ENCODE measurements at places on chromosomes 6 and 20.

- DNase-seq: no peak
Observed at GRCh38 chr6:121442576-121442975, 7.1 kb downstream of the GJA1 start.

- DNase-seq: no peak
Observed at GRCh38 chr20:22442318-22442717, 142.1 kb downstream of the FOXA2 start.

GRCh38 chr6:142088858-142089216 is 43.9 kb upstream of the GJE1 start:
- peak; percentile 51 for DNase-seq

DNA sequence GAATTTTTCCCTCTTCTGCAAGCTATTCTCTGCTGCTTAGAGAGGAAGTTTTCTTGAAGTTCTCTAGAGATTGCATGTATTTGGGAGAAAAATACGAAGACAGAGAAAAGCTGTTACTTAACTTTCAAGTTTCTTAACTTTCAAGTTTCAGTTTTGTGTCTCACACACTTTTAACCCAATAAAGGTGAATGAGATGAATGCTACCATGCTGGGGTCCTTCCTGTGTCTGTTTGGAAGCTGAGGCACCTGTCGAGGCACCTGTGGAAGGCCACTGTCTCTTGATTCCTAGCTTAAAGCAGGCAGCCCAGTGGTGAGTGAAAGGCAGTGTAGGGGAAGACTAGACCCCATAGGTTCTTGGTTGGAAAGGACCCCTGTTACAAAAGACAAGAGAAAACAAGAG is 372.8 kb upstream of the JARID2 start:
- DNase-seq: no peak
